Pancreas (tissue), 10 donors: ENCODE measurements at places on chromosomes 5 and 9. TPM values are rescaled to one million over a fixed set of nuclear protein-coding genes. Genes with fewer than 3 reads are reported as not detected.
A peak's percentile ranks its signal among the peaks of the same experiment; 100 is the strongest.

GRCh38 chr5:115626445-115626823 is 598 bp upstream of the TMED7 start:
- no peak for DNase-seq

GRCh38 chr9:135476561-135477355 is 2.8 kb upstream of the PPP1R26 start:
- DNase-seq, result no peak

- DNase-seq, result no peak
Measured at GRCh38 chr5:133930061-133930812, 38.2 kb downstream of the C5orf15 start.

The CAVIN4 gene
- 0.06 TPM for total RNA-seq

GRCh38 chr9:20355022-20355421 is 267.3 kb downstream of the MLLT3 start:
- no peak for DNase-seq

- DNase-seq, result no peak
Measured at GRCh38 chr5:103407402-103407801, 148.8 kb downstream of the MACIR start.

- DNase-seq, result peak; percentile 81
Measured at GRCh38 chr9:87662808-87663528, 63.0 kb upstream of the CTSL start.

GRCh38 chr5:67303356-67303755 is 106.8 kb upstream of the CD180 start:
- DNase-seq, result no peak

GRCh38 chr5:141489841-141490240 is 960 bp downstream of the PCDHGC5 start:
- DNase-seq, result no peak

The NUTM2G gene
- total RNA-seq, result not detected

DNA sequence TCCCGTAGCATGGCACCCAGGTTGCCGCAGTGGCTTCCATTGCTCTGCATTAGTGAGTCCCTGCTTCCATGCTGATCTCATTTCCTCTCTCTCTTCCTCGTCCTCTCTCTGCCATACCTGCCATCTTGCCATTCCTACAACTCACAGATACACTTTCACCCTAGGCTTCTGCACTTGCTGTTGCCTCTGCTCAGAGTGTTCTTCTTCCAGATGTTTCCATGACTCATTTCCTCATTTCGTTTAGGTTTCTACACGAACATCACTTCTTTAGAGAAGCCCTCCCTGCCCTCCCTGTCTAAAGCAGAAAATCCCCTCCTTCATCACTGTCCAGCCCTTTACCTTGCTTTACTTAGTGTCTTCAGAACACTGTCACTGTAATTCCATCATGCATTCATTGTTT is 115.2 kb upstream of the WWC1 start:
- no peak for DNase-seq
